Tibial nerve (tissue), 4 donors: ENCODE measurements at places on chromosomes 6 and 20. TPM values are rescaled to one million over a fixed set of nuclear protein-coding genes. Genes with fewer than 3 reads are reported as not detected.

GRCh38 chr6:15930207-15930606, 198.7 kb upstream of the MYLIP start:
- no peak overlapping the region for H3K4me3 ChIP-seq
- DNase-seq = no peak
- H3K27ac ChIP-seq = no peak overlapping the region
- no peaks in the 10 kb centered on the region for H3K4me1 ChIP-seq

DNA sequence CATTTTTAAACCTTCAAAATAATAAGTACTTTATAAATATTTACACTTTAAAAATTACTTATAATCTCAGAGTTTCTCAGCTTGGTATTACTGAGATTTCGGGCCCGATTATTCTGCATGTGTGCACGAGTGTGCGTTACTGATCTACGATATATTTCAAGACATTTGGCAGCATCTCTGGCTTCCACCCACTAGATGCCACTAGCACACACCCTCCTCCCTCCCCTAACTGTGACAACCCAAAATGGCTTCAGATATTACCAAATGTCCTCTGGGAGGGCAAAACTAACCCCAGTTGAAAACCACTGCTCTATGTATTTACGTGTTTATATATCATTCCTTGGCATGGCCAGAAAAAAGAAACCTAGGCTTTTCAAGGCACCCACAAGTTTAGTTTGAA, 95.9 kb downstream of the FYN start:
- H3K27me3 ChIP-seq = no peaks in the 10 kb centered on the region
- H3K36me3 ChIP-seq = no peaks in the 10 kb centered on the region
- DNase-seq = no peak
- no peak overlapping the region for H3K4me3 ChIP-seq
- H3K27ac ChIP-seq = peak overlapping the region; percentile 70

DNA sequence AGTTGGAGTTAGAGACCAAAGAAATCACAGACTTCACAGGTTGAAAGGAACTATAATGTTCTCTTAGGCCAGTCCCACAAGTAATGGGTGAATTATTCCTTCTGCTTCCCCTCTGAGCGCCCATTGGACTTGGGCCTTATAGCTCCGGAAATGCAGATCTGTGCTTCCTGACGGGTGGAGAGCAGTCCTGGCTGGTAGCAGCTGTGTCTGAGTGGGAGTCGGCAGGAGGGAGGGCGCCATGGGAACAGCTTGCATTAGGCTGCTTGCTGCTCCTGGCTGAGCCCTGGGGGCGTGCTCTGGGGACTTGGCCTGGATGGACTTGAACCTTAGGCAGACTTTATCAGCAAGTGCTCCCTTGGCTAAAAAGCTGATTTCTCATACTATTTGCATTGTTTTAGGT, 18.4 kb upstream of the NUP153 start:
- no peak for DNase-seq
- peaks cover 5% of the 10 kb centered on the region for H3K4me1 ChIP-seq
- H3K36me3 ChIP-seq = no peaks in the 10 kb centered on the region
- no peak overlapping the region for H3K27ac ChIP-seq
- no peak overlapping the region for H3K4me3 ChIP-seq

Gene LAMA2
- total RNA-seq = 339 TPM

GRCh38 chr6:11113038-11113437, 1.5 kb upstream of the ERVFRD-1 start:
- H3K36me3 ChIP-seq = no peaks in the 10 kb centered on the region
- H3K4me3 ChIP-seq = no peak overlapping the region
- DNase-seq = no peak
- peaks cover 3% of the 10 kb centered on the region for H3K4me1 ChIP-seq
- H3K27ac ChIP-seq = no peak overlapping the region

Gene MATN4
- total RNA-seq = not detected

Gene MC3R
- not detected for total RNA-seq
